ENCODE measurements at places on chromosomes 16 and 17.

- no peaks in the 10 kb centered on the region for H3K27me3 ChIP-seq
- no peak overlapping the region for H3K27ac ChIP-seq
- no peak for DNase-seq
Observed at GRCh38 chr17:17445925-17446665, 30.7 kb upstream of the MED9 start.

DNA sequence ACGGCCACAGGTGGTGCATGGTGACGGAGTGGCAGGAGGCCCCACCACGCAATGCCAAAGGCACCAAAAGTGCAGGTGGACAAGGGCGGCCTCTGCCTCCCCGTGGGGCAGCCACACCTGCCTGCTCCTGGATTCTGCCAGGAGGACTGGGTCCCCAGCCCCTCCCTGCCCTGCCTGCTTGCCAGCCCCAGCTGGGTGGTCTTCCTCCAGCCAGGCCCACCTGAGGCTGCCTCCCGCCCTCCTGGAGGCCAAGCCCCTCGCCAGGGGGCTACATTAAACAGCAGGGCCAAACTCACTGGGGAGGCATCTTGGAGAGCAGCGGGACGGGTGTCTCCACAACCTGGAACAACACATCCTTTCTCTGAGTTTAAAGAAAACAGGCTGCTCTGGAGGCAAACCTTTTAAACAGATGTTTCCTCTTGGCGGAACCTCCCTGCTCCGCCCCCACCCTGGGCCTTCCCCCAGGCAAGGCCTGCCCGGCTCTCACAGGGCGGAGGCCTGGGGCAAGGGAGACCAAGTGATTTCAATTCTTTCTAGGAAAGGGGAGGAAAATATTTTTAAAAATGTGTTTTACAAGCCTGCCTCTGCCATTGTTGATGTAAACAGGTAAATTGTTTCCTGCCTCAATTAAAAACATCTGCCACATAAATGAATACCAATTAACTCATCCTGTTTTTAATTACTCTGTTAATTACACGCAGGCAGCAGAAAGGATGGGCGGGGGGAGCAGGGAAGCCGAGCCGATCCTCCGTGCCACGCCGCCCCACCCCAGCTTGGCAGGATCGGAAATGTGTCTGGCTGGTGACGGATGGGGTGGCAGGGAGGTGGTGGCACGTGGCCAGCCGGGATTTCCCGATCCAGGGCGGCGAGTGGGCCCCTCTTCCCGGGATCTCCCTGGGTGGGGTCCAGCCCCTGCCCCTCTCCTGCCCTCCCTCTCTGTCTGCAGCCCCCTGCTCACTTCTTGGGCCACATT lies 54.4 kb upstream of the PABPN1L start:
- H3K27ac ChIP-seq, result peak overlapping the region; percentile 18
- DNase-seq, result no peak
- H3K36me3 ChIP-seq, result no peaks in the 10 kb centered on the region

- no peak for DNase-seq
- H3K36me3 ChIP-seq, result no peaks in the 10 kb centered on the region
- no peak overlapping the region for H3K4me3 ChIP-seq
- no peaks in the 10 kb centered on the region for H3K4me1 ChIP-seq
- no peak overlapping the region for H3K27ac ChIP-seq
Observed at GRCh38 chr16:59210955-59211541, 476.9 kb upstream of the GOT2 start.

- no peak for DNase-seq
- H3K4me1 ChIP-seq, result peaks cover 6% of the 10 kb centered on the region
- no peaks in the 10 kb centered on the region for H3K27me3 ChIP-seq
Observed at GRCh38 chr17:18156171-18156975, 27.3 kb upstream of the ALKBH5 start.

GRCh38 chr17:64491034-64491860 lies 5.6 kb downstream of the POLG2 start:
- DNase-seq, result peak; percentile 36
- peaks cover 25% of the 10 kb centered on the region for H3K36me3 ChIP-seq
- H3K4me1 ChIP-seq, result peaks cover 15% of the 10 kb centered on the region
- no peak overlapping the region for H3K27ac ChIP-seq
- no peaks in the 10 kb centered on the region for H3K27me3 ChIP-seq

GRCh38 chr17:1797323-1797722 lies 32.4 kb downstream of the SMYD4 start:
- H3K36me3 ChIP-seq, result no peaks in the 10 kb centered on the region
- H3K27ac ChIP-seq, result no peak overlapping the region
- H3K4me1 ChIP-seq, result no peaks in the 10 kb centered on the region
- H3K27me3 ChIP-seq, result no peaks in the 10 kb centered on the region
- no peak overlapping the region for H3K4me3 ChIP-seq

- H3K4me1 ChIP-seq, result no peaks in the 10 kb centered on the region
- no peak overlapping the region for H3K27ac ChIP-seq
- H3K27me3 ChIP-seq, result no peaks in the 10 kb centered on the region
- H3K4me3 ChIP-seq, result no peak overlapping the region
- no peak for DNase-seq
Observed at GRCh38 chr17:77803726-77804125, 154.8 kb upstream of the TNRC6C start.

GRCh38 chr17:8210761-8211458 lies 535 bp upstream of the AURKB start:
- no peak for DNase-seq
- H3K4me3 ChIP-seq, result peak overlapping the region; percentile 91
- no peaks in the 10 kb centered on the region for H3K36me3 ChIP-seq
- peak overlapping the region; percentile 81 for H3K27ac ChIP-seq
- peaks cover 5% of the 10 kb centered on the region for H3K4me1 ChIP-seq

DNA sequence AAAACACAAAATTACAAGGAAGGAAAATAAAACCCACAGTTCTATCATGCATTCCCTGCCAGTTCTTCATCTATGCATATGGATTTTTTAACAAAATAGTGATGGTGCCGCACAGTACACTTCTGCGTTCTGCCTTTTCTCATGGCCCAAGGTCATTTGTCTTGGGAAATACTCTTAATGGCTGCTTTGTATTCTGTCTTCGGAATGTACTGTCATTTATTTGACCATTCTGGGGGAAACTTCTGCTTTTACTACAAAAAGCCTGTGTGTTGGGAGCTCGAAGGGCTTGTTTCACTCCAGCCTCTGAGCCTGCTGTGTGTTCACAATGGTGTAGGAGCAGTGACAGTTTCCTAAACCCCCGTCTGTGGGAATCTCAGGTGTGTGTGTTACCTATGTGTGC lies 82.8 kb upstream of the SEC14L1 start:
- peaks cover 5% of the 10 kb centered on the region for H3K27me3 ChIP-seq
- no peak for DNase-seq
- no peaks in the 10 kb centered on the region for H3K36me3 ChIP-seq
- no peak overlapping the region for H3K4me3 ChIP-seq
- H3K4me1 ChIP-seq, result no peaks in the 10 kb centered on the region

DNA sequence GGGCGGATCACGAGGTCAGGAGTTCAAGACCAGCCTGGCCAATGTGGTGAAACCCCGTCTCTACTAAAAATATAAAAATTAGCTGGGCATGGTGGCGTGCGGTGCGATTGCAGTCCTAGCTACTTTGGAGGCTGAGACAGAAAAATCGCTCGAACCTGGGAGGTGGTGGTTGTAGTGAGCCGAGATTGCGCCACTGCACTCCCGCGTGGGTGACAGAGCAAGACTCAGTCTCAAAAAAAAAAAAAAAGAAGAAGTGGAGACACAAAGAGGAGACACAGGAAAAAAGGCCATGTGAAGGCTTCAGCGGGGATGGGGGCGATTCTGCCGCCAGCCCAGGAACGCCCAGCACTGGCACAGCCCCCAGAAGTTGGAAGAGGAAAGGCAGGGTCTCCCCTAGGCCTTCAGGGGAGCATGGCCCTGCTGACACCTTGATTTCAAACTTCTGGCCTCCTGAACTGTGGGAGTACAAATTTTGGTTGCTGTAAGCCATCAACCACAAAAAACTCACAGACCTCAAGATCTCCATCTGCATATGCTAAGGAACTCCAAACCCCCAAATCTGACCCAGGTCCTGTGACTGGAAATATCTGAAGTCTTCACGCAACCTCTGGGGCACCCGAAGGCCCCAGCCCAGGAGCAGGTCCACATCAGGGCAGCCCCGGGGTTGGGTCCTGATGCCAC lies 7.0 kb downstream of the SGSH start:
- peaks cover 1% of the 10 kb centered on the region for H3K4me1 ChIP-seq
- H3K27ac ChIP-seq, result no peak overlapping the region
- no peak overlapping the region for H3K4me3 ChIP-seq
- no peak for DNase-seq
- H3K27me3 ChIP-seq, result no peaks in the 10 kb centered on the region
- H3K36me3 ChIP-seq, result peaks cover 7% of the 10 kb centered on the region

GRCh38 chr17:60914078-60914477 lies 236.4 kb downstream of the BCAS3 start:
- H3K27ac ChIP-seq, result no peak overlapping the region
- H3K4me3 ChIP-seq, result no peak overlapping the region
- no peak for DNase-seq
- H3K4me1 ChIP-seq, result no peaks in the 10 kb centered on the region
- no peaks in the 10 kb centered on the region for H3K36me3 ChIP-seq

DNA sequence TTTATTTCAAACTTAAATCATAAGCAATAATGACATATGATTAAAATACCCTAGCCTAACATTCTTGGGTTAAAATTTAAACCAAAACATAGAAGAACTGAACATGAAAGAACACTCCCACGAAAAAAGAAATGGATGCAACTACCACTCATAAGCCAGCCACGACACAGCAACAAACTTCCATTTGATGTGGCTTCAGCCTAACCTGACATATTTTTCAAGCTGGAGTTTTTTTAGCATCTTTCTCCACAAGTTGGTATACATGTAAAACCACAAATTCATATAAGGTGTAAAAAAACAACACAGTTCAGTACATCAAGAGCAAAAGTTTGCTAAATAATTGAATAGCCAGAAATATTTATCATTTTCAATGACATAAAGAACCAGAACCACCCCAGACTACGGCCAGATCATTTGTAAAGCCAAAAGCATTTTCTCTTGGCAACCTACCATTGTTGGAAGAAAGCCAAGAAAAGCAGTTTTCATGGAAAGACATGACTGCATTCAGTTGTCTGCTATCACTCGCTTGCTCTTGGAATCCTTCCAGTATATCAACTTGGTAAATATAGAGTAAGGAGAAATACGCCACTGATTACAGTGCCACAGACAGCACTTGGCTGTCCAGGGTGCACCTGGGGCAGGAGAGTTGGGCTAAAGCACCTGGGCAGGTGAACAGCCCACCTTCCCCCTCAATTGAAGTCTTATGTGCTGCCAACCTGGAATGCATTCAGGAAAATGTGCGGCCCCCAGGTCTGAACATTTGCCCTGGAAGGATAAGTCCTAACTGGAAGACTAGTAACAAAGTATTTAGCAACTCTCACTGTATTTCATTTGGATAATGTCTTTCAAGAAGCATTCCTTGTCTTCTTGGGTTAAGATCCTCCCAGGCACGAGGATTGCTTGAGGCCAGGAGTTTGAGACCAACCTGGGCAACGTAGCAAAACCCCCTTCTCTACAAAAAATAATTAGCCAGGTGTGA lies 60.5 kb downstream of the CREBBP start:
- H3K36me3 ChIP-seq, result no peaks in the 10 kb centered on the region
- no peak for DNase-seq
- H3K4me1 ChIP-seq, result peaks cover 81% of the 10 kb centered on the region
- H3K27me3 ChIP-seq, result no peaks in the 10 kb centered on the region

- DNase-seq, result no peak
- H3K27me3 ChIP-seq, result no peaks in the 10 kb centered on the region
- H3K4me3 ChIP-seq, result no peak overlapping the region
- no peaks in the 10 kb centered on the region for H3K4me1 ChIP-seq
Observed at GRCh38 chr17:32803544-32803943, 73.4 kb downstream of the MYO1D start.

DNA sequence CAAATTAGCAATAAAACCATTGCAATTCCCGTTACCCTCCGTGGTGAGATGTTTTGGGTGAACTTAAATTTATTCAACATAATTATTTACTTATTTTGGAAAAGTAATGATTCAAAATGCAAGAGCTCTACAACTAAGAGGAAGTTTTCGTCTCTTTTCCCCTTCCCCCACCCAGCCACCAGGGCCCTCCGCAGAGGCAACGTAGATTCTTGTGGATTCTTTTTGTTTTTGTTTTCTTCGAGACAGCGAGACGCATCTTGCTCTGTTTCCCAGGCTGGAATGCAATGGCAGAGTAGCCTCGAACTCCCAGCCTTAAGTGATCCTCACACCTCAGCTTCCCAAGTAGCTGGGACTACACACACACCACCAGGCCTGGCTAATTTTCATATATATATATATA lies 19.2 kb downstream of the CCDC40 start:
- no peak overlapping the region for H3K27ac ChIP-seq
- H3K4me1 ChIP-seq, result no peaks in the 10 kb centered on the region
- H3K36me3 ChIP-seq, result no peaks in the 10 kb centered on the region
- H3K4me3 ChIP-seq, result no peak overlapping the region
- no peaks in the 10 kb centered on the region for H3K27me3 ChIP-seq
- DNase-seq, result no peak

- no peak for DNase-seq
- no peak overlapping the region for H3K4me3 ChIP-seq
- no peak overlapping the region for H3K27ac ChIP-seq
- no peaks in the 10 kb centered on the region for H3K27me3 ChIP-seq
- H3K36me3 ChIP-seq, result peaks cover 84% of the 10 kb centered on the region
Observed at GRCh38 chr17:78118801-78119241, 9.7 kb downstream of the TMC6 start.

- no peak overlapping the region for H3K27ac ChIP-seq
- H3K4me1 ChIP-seq, result no peaks in the 10 kb centered on the region
- no peaks in the 10 kb centered on the region for H3K36me3 ChIP-seq
- no peak for DNase-seq
Observed at GRCh38 chr16:66774981-66775380, 23.6 kb upstream of the DYNC1LI2 start.

DNA sequence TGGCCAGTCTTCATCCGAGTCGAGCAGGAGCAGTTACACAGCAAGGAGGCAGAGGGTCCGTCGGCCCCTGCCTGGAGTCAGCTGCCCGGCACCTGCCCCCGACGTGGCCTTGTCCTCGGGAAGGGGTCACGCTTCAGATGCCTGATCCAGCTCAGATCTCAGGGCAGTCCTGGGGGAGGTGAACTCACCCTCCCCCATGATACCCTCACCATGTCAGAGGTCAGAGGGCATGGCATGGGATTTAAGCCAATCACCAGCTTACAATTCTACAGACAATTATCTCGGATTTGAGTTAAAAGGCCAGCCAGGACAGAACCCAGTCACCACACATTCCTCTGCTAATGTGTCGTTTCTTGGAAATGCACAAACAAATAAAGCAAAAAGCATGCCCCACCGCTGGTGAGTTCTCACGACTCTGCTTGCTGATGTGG lies 211.3 kb downstream of the FOXL1 start:
- no peaks in the 10 kb centered on the region for H3K4me1 ChIP-seq
- H3K27ac ChIP-seq, result no peak overlapping the region
- no peaks in the 10 kb centered on the region for H3K27me3 ChIP-seq
- H3K36me3 ChIP-seq, result no peaks in the 10 kb centered on the region
- no peak for DNase-seq

DNA sequence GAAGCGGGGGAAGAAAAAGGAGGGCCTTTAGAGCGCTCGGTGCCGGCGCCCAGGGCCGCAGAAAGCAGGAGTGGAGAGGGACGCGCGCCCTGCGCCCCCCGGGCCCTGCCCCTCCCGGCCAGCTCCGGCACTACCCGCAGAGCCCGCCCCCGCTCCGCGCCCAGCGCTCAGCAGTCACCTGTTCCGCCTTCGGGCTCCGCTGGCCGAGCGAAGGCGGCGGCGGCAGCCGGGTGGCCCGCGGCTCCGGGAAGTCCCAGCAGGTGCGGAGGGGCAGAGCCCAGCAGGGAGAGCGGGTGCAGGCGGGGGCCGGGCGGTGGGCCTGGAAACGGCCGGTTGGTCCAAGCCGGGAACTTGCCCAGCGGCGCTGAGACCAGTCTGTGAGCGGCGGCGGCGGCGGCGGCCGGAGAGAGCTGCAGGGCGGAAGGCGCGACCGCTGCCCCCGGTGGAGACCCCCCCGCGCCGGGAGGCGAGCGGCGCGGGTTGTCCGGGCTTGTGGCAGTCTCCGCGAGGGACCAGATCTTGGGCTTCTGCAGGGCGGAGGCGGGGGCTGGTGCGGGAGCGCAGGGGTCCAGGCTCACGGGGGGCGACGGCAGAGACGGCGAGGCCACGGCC lies 2.2 kb downstream of the IRX3 start:
- no peaks in the 10 kb centered on the region for H3K36me3 ChIP-seq
- H3K4me3 ChIP-seq, result no peak overlapping the region
